ENCODE measurements at places on chromosomes 7 and 10.

- DNase-seq = no peak
Observed at GRCh38 chr10:16724509-16724908, 92.7 kb downstream of the RSU1 start.

DNA sequence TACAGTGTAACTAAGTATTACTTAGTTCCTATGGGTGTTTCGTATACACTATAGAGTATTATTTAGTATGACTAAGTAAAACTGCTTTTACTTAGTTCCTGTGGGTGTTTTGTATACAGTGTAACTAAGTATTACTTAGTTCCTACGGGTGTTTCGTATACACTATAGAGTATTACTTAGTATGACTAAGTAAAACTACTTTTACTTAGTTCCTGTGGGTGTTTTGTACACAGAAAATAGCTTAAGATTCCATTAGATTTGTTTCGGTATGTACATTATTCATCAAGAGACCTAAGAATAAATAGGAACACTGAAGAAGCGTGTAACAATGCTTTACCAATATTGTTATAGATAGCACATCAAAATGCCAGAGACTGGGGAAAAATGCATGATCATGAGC, 25.0 kb downstream of the IGF2BP3 start:
- no peak for DNase-seq

GRCh38 chr7:133282094-133282493, 29.2 kb downstream of the EXOC4 start:
- no peak for DNase-seq

DNA sequence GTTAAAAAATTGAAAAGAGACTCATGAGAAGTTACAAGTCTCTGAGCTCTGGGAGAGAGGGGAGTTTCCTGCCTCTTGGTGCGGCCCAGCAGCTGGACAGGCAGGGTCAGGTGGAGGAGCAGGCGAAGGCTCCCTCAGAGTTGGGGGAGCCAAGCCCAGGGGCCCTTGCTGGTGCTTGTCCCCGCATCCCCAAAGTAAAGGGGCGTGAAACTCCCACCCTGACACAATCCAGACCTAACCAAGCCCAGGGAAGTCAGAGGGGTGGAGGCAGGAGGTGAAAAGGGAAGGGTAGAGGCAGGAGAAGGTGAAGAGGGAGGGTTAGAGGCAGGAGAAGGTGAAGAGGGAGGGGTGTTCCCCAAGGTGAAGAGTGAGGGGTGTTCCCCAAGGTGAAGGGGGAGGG, 322.8 kb downstream of the GLRX3 start:
- DNase-seq = no peak

DNA sequence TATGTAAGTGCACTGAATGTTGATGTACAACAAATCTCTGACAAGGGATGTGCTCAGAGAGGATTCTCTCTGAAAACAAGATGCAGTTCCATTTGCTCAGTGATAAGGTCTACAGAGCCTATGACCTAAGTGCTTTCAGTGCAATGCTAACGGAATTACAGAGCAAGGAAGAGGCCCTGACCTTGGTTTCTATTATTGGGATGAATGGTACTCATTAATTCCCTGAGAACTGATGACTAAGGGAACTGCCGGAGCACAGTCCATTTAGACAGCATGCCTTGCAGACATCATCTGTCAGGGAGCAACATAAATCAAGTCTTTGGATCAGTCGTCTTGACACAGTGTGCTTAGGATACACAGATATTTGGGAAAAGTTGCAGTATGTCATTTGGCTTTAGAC, 340.8 kb downstream of the PHTF2 start:
- no peak for DNase-seq

DNA sequence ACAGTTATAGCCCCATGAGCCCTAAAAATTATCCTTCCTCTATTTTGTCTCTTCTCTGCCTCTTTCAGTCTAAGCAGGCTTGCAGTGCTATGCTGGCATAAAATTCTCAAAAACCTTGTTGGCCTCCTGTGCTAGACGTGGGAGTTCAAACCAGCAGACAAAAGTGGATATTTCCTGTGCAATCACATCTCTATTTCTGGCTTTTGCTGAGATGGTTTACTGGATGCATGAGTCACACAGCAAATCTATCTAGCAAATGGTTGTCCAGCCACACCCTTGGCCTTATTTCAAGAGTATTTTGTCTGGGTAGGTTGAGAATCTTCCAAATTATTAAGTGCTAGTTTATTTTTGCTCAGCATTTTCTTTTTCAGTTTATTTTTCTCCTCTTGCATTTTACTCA, 370.8 kb downstream of the CDC14C start:
- DNase-seq = no peak

GRCh38 chr7:108270385-108271015, 140.3 kb upstream of the LAMB4 start:
- DNase-seq = no peak

GRCh38 chr10:44589181-44589943, 204.5 kb upstream of the CXCL12 start:
- DNase-seq = no peak

GRCh38 chr7:155490697-155491628, 33.0 kb downstream of the EN2 start:
- no peak for DNase-seq

GRCh38 chr7:126727930-126728391, 524.8 kb downstream of the GRM8 start:
- DNase-seq = no peak

DNA sequence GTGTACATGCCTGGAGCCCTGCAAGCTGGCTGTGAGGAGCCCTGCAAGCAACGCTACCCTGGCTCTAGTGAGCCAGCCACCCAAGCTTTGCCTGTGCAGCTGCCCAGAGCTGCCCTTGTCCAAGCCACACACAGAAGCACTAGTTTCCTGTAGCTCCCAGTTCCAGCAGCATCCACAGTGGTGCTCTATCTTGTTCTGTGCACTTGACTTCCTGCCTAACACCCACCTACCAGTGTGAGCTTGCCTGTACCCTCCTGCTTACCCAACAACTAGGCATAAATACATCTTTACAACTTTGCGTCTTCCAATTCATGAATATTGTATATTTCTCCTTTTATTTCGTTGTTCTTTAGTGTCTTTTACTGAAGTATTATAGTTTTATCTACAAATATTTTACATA, 32.2 kb upstream of the ZNF518A start:
- DNase-seq = no peak

GRCh38 chr7:88042157-88042556, 108.1 kb downstream of the ADAM22 start:
- DNase-seq = no peak

- DNase-seq = no peak
Observed at GRCh38 chr10:43644252-43644651, 4.4 kb downstream of the ZNF32 start.

DNA sequence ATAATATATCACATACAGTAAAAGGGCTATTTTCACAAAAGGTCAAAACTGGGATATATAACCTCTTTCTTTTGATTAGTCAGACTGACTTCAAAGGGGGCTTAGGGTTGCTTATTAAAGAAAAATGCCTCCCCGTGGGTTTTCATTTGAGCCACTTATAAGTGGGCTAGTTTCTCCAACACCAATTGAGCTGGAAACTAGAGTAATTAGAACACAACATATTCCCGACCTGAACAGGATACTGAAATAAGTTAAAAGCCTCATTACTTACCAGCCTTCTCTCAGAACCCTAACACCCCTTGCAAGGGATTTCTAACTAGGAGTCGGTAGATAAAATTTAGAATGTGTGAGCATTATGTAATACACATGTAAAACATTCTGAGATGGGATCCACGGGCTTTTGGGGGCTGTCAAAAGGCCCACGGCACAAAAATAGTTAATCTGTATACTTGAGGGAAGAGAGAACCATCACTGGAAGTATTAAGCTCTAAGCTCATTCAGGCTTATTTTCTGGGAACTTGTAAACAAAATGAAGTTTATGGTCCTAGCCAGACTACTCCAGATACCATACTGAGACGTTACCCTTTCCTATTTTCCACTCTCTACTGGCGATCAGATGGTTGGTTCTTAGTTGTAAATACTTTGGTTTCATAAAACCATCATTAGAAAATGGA, 29.3 kb upstream of the KMT2E start:
- DNase-seq = no peak

- DNase-seq = no peak
Observed at GRCh38 chr7:5750031-5750653, 31.3 kb downstream of the RNF216 start.

DNA sequence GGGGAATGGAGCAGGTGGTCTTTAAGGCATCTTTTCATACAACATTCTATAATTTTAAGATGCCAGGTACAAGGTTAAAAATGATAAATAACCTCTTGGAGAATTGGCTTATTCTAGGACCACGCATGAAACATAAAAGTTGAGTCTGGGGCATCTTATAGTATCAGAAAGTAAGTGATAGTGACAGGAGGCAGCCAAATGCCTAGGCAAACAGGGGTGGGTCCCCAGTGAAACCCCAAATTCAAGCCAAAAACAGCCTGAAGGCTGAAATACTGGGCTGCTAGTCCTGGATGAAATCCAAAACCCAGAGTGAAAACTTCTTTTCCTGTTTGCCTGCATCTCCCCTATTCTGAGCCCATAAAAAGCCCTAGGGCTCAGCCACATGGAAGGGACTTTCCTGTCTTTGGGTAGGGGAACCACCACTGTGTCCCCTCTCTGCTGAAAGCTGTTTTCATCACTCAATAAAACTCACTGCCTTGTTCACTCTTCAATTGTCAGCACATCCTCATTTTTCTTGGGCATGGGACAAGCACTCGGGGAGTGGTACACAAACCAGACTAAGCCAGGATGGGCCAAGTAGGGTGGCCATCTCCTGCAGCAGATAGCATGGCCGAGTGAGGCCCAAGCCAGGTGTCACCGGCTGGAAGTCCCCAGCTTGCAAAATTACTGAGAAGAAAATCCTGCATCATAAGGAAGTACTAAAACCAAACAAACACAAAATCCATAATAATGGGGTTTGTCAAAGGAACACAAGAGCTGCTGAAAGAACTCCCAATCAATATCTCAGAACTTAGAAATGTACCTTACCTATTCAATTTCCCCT, 241.6 kb upstream of the GALNT17 start:
- no peak for DNase-seq

DNA sequence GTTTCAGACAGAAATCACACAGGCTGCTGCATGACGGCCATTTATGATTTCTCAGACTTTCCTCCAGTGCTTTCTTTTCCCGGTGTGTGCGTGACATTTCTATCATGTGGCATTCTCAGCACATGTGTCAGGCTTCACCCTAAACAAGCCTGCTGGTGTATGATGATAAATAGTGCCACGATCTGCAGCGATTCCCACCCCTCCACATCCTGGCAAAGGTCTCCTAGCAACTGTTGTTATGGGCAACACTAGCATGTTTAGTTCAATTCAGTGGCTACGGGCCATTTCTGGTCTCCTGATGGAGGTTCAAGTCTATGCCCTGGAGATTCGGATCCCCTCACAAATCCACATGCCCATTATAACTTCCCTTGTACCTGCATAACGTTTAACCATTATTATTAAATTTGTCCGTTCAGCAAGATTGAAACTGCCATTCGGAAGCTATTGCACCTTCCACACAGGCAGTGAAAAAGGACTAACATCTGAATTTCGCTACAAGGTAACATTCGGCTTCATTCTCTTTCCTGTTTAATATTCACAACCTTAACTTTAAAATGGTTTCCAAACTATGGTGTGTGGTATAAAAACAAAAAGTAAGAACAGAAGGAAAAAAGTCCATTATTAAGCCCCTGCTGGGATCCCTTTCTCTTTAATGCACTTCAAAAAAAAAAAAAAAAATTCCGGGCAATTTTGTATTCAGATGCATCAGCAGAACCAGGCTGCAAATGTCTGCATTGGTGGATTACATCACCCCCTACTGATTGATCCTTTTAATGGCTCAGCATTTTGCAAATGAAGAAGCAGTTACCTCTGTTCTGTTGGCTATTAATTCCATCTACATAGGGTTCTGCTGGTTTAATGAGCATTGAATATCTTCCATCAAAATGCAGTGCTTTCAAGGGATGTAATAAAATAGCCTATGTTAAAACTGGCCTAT, 90.2 kb downstream of the FRMD4A start:
- DNase-seq = no peak

DNA sequence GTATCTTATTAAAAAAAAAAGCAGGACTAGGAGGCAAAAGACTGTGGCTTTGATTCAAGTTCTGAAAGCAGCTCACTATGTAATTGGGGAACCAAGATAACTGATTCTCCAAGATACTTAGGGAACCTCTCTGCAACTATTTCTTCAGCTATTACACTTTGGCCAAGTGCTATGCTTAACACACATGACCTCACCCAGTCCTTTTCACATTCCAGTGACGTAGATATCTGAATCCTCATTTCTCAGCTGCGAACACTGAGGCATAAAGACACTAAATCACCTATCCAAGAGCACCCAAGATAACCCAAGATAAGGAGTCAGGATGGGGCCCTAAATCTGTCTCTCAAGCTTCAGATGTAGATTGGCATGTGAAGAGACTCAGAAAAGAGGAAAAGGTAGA, 133.6 kb downstream of the GLI3 start:
- DNase-seq = no peak

DNA sequence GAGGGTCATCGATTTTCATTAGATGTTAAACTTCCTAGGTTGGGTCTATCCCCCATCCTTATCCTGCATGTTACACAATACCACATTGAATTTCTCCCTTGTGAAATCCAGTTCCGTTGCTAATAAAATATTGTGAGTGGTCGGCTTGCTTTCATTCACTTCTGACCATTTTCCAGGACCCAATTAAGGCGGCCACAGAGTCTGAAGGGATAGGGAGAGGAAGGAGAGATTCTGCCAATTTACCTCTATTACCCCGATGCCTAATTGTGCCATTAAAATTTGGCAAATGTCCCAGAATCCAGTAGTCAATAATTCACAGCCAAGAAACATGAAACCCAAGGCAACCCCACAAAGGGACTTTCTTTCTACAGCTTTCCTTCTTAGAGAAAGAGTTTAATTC, 129.9 kb downstream of the IPMK start:
- DNase-seq = no peak

DNA sequence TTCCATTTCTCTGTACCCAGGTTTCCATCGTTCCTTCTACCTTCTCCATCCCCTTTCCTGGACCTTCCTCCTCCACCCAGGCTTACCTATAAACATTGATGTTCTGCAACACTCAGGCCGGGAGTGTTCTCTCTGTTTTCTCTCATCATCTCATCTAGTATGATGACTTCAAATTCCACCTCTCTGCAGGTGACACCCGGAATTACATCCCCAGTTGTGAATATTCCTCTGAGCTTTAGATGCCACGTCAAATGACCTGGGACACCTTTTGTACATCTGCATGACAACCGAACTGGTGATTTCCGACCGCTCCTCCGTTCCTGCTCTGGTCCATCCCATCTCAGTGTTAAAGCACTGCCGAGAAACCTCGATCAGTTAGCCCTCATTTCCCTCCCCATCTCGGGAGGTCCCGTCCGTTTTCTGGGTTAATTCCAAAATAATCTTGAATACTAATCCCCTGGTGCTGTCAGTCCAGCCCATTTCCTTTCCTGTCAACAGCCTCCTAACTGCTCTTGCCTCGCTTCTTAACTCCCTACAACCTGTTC, 76.7 kb upstream of the SAMD8 start:
- DNase-seq = no peak

- DNase-seq = no peak
Observed at GRCh38 chr7:106620676-106621075, 40.3 kb downstream of the CCDC71L start.

GRCh38 chr10:69290993-69291392, 12.7 kb downstream of the HK1 start:
- no peak for DNase-seq

All from HS-27A (cell line).